Cerebellar nuclear complex (tissue), 1 donor: ENCODE measurements at places on chromosomes 1 and 21.

- no peak for DNase-seq
Observed at GRCh38 chr1:160419150-160419837, 18.9 kb downstream of the VANGL2 start.

GRCh38 chr1:245235156-245235555 is 80.4 kb downstream of the KIF26B start:
- no peak for DNase-seq

GRCh38 chr1:211474451-211474850 is 17.5 kb downstream of the RD3 start:
- DNase-seq: no peak

DNA sequence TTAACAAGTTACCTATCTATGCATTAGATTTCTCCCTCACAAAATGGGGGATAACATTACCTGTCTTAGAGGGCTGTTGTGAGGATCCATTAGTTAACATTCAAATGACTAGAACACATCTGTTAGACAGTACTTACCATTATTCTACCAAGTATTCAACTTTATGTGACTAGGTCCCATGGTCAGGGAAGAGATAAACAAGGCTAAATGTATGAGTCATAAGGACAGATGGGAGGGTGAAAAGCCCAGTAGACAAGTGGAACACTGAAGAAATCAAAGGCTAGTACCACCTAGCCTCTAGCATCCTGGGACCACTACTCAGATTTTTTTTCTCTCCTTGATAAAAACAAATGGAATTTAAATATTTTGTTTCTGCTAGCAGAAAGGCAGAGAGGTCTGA is 9.0 kb upstream of the VHLL start:
- no peak for DNase-seq

- DNase-seq: no peak
Observed at GRCh38 chr21:42649122-42650032, 4.0 kb upstream of the PDE9A start.

- no peak for DNase-seq
Observed at GRCh38 chr1:117964290-117965038, 34.9 kb downstream of the WDR3 start.

DNA sequence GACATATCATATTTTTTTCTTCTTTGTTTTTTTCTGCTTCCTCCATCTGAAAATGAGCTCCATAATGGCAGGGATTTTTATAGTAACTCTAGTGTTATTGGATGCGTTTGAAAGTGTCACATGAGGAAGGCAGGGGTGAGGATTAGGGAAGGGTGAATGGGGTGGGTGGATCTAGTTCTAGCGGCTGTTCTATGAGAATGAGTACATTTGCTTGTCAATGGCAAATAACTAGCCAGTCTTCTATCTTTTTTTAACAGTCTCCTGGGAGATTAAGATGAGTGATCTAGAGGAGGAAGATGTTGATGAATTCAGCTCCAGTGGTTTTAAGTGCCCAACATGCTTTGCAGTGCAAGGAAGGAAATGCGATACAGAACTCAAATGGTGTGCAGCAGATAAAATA is 5.8 kb downstream of the OR14I1 start:
- no peak for DNase-seq

DNA sequence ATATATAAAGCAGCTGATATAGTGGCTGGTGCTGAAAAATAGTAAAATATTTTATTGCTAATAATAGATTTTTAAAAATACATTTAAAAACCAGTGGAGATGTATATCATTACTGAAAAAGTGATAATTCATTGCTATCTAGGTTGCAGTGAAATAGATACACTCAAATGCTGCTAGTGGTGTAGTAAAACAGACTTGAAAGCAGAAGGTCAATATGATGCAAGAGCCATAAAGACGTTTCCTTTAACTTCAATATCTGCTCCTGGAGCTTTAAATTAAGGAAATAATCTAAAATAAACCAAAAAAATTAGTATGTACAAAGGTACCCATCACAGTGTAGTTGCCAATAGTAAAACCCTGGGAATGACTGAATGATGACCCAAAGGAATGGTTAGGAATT is 26.2 kb downstream of the RHEX start:
- no peak for DNase-seq

- DNase-seq: no peak
Observed at GRCh38 chr1:41381692-41382479, 20.7 kb downstream of the FOXO6 start.

DNA sequence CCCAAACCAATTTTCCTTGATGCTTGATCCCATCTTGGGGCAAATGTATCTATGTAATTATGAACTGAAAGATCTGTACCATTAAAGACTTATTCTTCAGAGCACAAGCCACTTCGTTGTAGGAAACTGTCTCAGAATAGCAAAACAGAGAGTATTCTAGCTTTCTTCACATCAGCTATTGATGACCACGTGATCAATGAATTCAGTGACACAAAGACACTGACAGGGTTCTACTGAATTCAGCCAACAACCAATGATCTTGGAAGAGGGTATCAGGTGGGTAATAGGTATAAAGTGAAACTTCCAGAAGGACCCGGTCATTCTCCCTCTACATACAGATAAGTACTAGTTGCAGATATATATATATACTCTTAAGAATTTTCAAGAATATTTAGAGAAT is 33.8 kb upstream of the SERTAD4 start:
- DNase-seq: no peak

GRCh38 chr1:204141131-204141530 is 10.7 kb downstream of the ETNK2 start:
- DNase-seq: no peak

- no peak for DNase-seq
Observed at GRCh38 chr1:43229826-43230780, 39.7 kb upstream of the TMEM125 start.

DNA sequence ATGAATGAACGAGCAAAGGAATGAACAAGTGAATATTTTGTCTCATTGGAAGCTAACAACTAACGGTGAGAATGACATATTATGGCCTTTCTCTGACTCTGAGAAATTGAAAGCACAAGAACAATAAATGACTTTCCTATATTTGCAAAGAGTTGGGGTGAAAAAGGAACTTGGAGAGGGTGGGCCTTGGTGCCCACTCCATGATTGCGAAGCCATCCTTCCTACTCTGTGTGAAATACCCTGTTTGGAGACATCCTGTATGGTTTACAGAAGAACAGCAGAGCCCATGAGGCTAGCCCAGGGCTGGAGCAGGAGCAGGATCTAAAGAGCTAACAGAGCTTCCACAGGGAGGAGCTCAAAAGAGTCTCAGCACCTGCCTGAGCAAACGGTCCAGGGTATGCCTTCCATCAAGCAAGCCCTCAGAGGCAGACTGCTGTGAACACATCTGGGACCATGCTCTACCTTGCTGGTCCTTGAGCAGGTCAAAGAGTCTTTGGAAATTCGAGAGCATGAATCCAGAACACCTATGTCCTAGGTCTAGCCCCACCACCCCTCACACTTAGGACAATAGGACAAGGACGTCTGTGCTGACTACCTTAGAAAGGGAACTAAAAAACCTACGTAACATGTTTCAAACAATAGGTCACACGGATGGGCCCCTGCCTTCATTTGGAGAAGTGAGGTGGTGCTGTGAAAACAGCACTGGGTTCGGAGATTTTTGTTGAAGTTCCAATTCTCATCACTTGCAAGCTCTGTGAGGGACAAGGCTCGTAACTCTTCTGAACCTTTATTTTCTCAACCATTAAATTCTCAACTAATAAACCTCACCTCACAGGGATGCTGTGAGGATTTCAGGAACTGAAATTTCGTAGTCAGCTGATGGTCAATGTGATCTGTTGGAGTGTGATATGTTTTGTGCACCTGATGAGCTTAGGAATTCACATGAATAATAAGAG is 377.4 kb downstream of the RRAGC start:
- no peak for DNase-seq

- DNase-seq: no peak
Observed at GRCh38 chr1:108780937-108781574, 34.6 kb downstream of the STXBP3 start.

GRCh38 chr1:3170561-3171453 is 101.8 kb downstream of the PRDM16 start:
- DNase-seq: no peak

GRCh38 chr1:104765085-104765484 is 1015.4 kb downstream of the AMY1C start:
- DNase-seq: no peak

- DNase-seq: no peak
Observed at GRCh38 chr1:18592368-18592767, 38.3 kb upstream of the PAX7 start.

- DNase-seq: no peak
Observed at GRCh38 chr1:173960625-173961024, 43.5 kb upstream of the SERPINC1 start.

- no peak for DNase-seq
Observed at GRCh38 chr1:94329276-94329675, 88.9 kb upstream of the ABCD3 start.

GRCh38 chr1:179876300-179876715 is 1.3 kb downstream of the TOR1AIP2 start:
- no peak for DNase-seq

DNA sequence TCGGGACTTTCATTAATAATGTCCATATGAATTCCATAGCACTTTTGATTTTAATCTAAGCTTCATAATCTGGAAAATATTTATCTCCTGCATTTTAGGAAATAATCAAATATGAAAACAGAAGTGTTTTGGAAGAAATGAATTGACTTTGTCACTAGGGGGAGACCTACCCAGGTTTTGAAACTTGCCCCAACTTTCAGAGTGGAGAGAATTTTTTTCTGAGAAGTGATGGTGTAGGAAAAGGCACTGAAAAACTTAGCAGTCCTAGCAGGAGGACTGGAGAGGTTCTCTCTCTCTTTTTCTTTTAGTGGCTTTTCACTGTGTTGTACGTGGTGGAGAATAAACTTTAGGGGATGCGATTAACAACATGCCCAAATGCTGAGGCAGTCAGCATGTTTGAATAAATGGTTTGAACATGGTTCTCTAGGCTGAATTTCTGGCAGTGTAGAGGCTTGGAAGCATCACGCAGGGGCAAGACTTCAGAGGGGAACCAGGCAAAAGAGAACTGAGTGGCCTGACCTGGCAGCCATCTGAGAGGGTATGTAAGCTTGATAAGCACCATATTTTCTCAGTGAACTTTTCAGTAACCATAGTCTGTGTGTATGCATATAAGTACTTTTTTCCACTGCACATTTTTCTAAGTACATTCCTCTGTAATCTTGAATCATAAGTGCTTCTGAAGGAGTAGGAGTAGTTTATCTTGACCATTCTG is 68.3 kb upstream of the NEK7 start:
- no peak for DNase-seq

GRCh38 chr1:217052626-217053025 is 329.4 kb upstream of the ESRRG start:
- DNase-seq: no peak

- DNase-seq: no peak
Observed at GRCh38 chr1:90821788-90822359, 104.8 kb upstream of the BARHL2 start.

DNA sequence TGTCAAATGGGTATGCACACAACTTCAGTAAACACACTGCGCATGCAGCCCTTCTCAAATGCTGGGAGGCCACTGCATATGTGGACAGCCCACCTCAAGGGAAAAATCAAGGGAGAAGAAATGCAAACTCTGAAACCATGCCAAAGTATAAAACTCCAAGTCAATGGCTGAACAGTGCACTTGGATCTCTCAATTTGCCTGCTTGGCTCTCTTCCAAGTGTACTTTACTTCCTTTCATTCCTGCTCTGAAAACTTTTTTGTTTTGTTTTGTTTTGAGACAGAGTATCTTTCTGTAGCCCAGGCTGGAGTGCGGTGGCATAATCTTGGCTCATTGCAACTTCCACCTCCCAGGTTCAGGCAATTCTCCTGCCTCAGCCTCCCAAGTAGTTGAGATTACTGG is 18.8 kb upstream of the COP1 start:
- no peak for DNase-seq

GRCh38 chr1:20282533-20282932 is 8.1 kb upstream of the VWA5B1 start:
- DNase-seq: no peak

DNA sequence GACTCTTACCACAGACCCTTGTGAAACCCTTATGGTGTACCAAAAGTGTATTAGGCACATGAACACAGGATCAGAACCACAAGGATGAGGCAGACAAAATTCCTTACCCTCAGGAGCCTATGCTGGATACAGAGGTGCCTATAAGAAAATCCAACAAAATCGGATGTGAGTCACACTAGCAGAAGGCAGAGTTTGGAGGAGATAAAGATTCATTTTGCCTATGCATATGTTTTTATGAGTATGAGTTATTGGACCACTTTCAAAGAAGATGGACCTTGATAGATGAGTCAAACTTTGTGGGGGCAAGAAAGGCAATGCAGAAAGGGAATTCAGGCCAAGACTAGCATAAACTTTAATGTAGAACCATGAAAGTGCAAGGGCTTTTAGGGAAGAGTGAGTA is 17.0 kb downstream of the CAMK1G start:
- DNase-seq: no peak

DNA sequence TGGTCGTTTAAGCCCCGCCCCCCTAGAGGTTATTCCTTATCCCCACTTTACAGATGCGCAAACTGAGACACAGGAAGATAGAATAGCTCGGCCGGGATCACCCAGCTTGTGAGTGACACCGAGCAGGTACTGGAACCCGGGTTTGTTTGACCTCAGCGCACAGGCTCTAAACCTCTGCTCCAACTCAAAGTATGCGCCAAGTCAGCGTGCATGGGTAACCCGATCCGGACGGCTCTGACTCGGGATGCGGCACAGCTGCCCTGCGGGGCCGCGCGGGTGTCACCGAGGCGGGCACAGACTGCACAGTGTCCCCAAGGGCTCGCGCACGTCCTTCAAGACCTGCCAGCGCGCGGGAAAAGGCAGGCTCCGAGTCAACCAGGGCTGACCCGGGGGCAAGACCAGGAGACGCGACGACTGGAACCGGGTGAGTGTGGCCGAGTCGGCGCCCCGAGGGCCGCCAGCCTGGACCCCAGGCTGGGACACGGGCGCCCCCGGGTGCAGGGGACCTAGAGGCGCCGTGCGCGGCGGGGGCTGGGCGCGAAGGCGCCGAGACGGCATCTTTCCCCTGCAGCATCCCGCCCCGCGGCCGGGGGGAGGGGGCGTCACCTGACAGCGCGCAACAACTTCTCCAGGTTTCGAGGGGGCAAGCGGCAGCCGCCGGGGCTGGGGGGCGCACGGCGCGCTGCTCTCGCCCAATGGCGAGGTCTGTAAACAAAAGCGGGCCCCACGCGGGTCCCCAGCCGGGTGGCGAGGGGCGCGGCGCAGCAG is 101.9 kb upstream of the SOD1 start:
- DNase-seq: no peak

- no peak for DNase-seq
Observed at GRCh38 chr1:197903196-197903514, 725 bp downstream of the C1orf53 start.
